ENCODE measurements at places on chromosomes 4 and X.

DNA sequence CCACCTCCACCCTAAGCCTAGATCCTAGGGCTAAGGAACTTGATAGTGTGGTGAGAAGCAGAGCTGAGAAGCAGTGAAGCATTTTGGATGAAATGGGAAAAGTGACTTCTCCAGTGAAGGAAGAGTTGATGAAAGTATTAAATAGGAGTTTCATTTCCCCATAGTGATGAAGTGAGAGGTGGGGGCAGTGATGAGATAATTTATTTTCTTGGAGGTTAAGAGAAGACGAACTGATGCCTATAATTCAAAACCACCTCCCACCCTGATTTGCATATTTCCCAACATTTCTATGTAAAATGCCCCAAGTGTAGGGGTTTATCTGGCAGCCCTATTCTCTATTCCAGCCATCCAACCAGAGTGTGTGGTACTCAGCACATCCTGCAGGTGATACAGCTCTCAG is 6.3 kb downstream of the LONRF3 start:
- DNase-seq = no peak

DNA sequence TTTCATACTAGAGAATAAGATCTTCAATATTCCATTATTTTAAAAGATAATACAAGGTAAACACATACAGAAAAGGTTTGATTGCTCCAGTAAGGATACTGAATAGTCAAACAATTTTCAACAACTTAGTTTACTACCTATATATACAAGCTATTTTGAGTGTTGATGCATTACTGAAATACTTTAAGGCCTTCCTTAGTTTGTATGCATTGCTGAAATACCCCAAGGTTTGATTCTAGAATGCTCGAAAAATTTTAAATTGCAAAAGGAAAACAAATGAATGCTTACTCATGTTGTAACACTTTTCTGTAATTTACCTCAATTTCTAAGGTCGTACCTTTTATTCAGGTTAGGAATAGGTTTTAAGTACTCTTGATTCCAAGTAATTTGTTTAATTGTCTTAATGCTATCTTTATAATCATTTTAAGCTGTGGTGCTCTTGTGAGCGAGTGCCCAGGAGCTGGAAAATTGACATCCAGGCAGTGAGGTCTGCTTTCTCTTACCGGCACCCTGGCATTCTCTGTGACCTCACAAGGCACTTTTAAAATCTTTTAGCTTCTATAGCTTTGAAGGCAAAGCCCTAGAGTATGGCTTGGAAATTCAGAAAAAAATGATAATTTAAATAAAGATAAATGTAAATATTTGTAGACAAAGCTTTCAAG is 114.0 kb downstream of the BMPR1B start:
- DNase-seq = no peak

DNA sequence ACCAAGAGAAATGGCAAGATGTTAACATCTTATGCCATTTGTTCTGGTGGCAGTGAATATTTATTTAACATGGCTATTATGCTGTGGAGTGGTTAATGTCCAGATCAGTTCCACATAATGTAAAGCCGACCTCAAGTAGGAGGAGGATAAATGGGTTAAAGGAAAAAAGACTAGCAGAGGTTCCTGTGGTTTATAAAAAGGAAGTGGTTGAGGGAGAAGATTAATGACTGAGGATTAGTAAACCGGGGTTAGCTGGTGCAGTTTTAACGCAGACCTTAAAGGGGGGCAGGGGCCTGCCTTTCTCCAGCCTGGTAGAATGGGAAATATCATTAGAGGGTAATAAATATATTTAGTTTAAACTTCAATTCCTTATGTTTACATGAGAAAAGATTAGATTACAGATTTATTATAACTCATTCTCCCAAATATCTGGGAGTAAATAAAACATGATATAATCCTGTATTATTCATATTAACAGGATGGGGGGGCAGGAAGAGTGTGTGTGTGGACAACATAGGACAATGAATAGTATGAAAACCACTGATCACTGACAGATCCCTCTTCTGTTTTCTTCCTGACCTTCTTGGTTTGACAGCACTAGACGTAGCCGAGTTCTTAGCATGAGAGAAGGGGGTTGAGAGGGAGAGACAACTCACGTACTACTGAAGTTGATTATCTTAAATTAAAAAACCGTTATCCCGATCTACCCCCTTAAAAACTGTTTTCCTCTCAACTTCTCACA is 124.1 kb upstream of the LIMCH1 start:
- no peak for DNase-seq

GRCh38 chr4:82201805-82202641 is 171.8 kb downstream of the HNRNPD start:
- no peak for DNase-seq

All from skeletal muscle cell (primary cell).